ENCODE measurements at places on chromosomes 6 and 20.

GRCh38 chr6:105882828-105883227 is 203.3 kb upstream of the PRDM1 start:
- DNase-seq: no peak

DNA sequence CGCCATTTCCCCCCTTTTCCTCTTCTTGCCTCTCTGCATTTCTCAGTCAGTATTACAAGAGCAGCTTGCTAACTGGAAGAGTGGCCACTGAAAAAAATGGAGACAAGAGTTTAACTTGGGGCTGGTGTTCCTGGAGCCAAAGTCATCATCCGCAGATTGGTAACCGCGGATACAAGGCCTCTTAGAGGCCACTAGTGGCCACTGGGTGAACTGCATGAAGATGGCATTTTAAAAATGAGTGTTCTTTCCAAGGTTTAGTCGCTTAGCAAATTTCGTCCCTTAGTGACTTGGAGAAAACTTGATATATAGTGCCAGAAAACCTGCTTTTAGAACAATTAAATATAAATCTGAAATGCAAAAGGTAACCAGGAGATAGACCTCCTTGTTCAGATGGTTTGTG is 4.8 kb downstream of the F13A1 start:
- peak; percentile 48 for DNase-seq

- peak; percentile 38 for DNase-seq
Observed at GRCh38 chr20:37669062-37669772, 24.6 kb upstream of the CTNNBL1 start.

DNA sequence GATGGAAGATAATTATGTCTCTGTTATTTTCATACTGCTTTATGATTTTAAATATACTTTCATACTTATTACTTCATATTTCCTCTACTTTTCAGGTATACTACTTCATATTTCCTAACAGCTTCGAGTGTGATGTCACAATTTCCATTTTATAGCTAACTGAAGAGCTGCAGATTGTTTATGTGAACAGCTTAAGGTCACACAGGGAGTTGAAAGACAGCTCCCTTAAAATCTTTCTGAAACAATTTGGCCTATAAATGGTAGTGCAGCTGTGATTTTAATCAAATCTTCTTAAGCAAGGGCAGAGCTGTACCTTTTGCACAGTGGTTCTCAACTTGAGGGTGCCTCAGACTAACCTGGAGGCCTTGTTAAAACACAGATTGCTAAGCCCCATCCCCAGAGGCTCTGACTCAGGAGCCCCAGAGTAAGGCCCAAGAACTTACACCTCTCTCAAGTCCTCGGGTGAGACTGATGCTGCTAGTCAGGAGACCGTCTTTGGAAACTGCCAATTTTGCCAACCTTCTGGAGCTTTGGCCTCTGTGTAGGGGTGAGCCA is 347.0 kb upstream of the HSF2 start:
- DNase-seq: no peak

GRCh38 chr20:57432862-57433491 is 41.8 kb downstream of the RBM38 start:
- DNase-seq: peak; percentile 72

DNA sequence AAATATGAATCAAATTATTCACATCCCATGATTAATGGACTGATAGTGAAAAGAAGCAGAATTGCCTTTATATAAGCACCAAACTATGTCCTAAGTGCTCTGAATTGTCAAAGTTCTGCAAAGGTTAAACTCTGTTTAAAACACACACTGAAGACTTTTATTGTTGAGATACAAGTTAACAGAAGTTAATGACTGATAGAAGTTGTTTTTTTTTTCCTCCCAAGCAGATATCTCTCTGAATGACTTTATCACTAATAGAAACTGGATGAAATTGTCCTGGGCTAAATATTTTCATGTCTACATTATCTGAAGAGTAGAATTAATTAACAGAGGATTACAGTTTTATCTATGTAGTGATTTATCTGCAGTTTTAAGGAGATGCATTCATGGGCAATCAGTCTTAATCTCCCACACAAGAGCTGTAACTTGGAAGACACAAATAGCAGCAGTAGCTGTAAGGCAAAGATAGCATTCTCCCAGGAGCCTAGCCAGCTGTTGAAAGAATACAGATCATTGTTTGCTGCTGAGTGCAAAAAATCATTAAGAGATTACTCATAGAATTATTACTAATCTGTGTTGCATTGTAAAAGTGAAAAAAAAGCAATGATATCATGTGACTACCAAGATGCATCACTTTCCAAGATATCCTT is 49.9 kb downstream of the BMP5 start:
- DNase-seq: no peak

DNA sequence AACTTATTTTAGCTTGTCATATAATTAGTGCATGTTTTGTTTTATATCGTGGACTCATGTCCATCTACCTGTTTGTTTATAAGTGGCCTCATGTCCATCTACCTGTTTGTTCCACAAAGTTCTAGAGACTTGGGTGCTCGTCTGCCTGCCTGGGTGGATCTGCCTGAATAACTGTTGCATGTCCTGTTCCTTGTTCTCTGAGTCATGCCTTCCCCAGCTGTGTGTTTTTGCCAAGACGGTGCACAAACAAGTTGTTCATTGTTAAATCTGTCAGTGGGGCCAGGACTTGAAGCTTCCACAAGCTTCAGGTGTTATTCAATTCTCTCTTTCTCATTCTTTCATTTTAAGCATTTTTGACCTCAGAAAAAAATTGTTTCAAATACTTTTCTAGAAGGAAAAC is 358.0 kb upstream of the CITED2 start:
- no peak for DNase-seq
